NCI-H1417 treated with DMSO at 0.1 percent for 48 hours (cell line): ENCODE measurements at places on chromosomes 12 and 14.
A peak's percentile ranks its signal among the peaks of the same experiment; 100 is the strongest.

DNA sequence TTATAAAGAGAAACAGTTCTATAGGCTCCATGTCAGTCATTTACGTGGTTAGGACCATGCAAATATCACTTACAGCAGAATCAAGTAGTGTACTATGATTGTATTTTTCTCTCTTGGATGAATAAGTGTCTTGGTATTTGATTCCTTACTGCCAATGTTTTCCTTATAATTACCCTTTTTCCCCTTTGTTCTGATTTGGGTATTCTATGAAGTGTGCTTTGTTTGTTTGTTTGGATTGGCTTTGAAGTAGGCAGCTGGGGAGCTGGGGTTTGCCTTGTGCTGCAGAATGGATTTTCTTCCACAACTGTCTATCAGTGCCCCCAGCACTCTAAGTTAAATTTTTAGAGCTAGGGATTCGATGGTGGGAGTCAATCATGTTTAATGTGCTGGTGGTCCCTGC lies 12.4 kb downstream of the TMEM120B start:
- DNase-seq: no peak

- no peak for DNase-seq
Measured at GRCh38 chr12:31728289-31728916, 418 bp downstream of the AMN1 start.

- DNase-seq: no peak
Measured at GRCh38 chr12:24698972-24699371, 249.9 kb downstream of the BCAT1 start.

DNA sequence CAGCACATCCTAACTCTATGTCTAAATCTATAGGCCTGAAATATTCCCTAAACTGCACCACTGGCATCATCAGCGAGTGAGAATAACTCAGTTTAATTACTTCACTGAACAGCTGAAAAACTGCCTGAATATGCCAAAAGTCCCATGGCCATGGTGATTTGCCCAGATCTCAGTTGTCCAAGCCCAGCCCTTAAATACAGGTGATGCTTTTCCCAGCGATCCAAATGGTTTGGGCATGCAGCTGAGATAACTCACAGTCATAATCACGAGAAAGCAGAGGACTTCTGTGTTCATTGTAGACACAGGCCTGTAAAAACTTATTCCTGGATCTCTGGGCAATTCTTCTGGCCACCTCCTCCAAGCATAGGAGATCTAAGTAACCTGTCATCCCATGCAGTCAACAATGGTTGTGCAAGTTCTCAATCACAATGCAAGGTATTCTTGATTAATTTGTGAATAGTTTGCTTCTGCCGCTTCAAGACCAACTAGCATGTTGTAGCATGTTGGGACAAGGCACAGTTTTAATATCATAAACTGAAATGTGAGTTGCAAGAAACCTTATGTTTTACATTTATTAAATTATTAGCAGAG lies 40.5 kb downstream of the DUSP6 start:
- no peak for DNase-seq

DNA sequence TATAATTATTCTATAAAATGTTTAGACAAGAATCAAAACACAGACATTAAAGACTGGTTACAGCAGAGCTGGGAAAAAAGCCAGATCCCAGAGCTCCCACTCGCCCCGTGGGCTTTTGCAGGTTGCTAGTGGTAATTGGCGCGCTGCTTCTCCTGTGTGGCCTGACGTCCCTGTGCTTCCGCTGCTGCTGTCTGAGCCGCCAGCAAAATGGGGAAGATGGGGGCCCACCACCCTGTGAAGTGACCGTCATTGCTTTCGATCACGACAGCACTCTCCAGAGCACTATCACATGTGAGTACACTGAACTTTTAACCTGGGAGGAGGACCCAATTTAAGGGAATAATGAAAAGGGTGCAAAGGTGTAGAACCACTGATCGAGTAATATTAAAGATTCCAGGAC lies 7.5 kb downstream of the TMEM52B start:
- DNase-seq: no peak

GRCh38 chr12:49000346-49000745 lies 1.2 kb upstream of the DDN start:
- DNase-seq: no peak

- no peak for DNase-seq
Measured at GRCh38 chr12:108349278-108349688, 10.2 kb upstream of the CMKLR1 start.

DNA sequence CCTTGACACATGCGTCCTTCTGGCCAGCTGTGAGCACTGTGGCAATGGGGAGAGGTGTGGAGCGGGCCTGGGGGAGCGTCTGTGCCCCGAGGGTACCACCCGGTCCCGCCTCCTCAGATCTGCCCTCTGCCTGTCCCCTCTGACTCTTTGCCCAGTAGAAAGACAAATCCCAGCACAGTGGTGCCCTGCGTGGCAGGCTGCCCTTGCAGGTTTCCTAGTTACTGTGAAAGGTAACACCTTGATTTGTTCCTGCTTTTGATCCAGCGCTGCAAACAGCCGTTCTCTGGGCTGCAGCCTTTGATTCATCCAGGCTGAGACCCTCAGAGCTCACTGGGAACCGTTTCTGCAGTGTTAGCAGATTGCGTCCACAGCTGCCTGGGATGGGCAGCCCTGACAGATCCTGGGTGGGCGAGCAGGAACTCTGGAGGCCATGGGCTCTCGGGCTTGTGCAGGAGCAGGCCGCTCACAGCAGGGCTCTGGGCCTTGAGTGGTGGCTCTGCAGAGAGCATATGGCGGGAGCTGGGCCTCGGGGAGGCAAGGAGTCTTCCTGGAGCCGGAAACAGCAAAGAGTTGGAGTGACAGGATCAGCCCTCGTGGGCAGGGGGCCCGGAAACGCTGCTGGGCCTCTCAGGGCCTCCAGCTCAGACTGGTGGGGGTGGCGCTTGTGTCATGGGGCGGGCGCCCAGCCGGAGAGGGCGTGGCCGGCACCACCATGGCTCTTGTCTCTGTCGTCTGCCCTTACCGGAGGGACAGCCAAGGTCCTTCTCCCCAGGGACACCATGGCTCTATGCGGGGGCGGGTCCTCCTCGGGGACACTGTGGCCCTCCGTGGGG lies 16.6 kb downstream of the FBRSL1 start:
- DNase-seq: no peak

- DNase-seq: no peak
Measured at GRCh38 chr12:61757831-61758505, 502.2 kb upstream of the USP15 start.

DNA sequence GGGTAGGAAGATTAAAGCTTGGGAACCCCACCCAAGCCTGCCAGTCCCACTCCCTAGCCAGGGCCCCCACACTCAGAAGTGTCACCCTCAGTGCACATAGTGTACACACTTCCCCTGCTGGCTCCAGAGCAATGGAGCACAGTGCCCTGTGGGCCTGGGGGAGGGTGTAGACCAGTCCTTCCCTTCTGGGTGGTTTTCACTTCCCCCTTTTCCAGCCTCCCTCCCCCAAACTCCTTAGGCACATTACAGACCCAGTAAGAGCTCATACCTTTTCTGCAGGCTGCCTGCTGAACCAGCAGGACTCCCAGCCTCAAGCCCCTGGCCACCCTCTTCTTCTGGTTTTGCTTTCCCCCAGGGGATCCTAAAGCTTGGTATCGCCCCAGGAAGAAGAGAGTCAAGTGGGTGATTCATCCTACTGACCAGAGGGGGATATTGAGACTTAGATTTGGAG lies at the start of gene ZNF385A:
TSS of gene ZNF385A (minus strand) at position 143 of the 451 bp plus-strand sequence. CDS start 219 bp downstream, outside the sequence.
- no peak for DNase-seq

- DNase-seq: no peak
Measured at GRCh38 chr12:3768911-3769447, 16.1 kb upstream of the CRACR2A start.

- no peak for DNase-seq
Measured at GRCh38 chr12:26195250-26195640, at the start of gene SSPN. Gene SSPN, plus strand, starts transcription at chr12:26195573. Its CDS starts 100 bp downstream, at chr12:26195673.

- DNase-seq: no peak
Measured at GRCh38 chr12:100545092-100545491, 28.4 kb upstream of the GAS2L3 start.

GRCh38 chr12:116434155-116435011 lies 124.8 kb upstream of the MAP1LC3B2 start:
- DNase-seq: no peak

- peak; percentile 91 for DNase-seq
Measured at GRCh38 chr12:72057330-72057914, 118.8 kb downstream of the TPH2 start.

DNA sequence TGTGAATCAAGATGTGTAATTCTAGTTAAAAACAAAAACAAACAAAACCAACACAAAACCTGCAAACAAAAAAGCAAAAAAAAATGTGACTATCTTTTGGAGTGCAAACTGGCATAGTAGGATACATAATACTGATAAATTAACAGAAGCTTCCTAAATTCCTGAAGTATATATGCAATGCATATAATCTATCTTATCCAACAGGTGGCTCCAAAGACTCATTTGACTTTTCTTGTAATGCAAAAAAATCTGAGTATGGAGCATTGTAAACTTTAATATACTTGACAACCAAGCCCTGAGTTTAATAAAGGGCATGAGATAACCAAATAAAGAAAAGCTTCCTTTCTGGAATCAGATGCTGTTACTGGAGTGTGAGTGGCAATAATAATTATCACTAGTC lies 1003.6 kb downstream of the FSCB start:
- DNase-seq: no peak

- no peak for DNase-seq
Measured at GRCh38 chr12:57772429-57773322, at the start of gene EEF1AKMT3. Gene EEF1AKMT3, plus strand, starts transcription at chr12:57772614. Its CDS starts 111 bp downstream, at chr12:57772725.

GRCh38 chr12:132478845-132479244 lies 11.1 kb upstream of the FBRSL1 start:
- no peak for DNase-seq

DNA sequence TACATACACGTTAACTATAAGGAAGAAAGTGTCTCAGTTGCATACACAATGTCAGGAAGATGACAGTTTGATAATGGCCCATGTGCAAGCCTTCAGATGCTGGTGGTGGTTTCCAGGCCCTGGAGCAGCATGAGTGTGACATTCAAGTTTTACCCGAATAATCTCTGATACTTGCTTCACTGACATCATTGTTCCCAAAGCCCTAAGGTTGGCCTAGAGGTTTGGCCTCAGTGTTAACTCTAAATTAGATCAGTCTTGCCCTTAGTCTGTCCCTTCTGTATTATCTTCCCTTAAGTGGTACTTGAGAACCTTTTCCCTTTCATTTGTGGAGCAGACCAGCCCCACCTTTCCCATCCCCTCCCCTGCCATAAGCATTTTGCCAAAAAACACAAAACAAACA lies 24.0 kb upstream of the PDE1B start:
- no peak for DNase-seq
